WTC11 (cell line): ENCODE measurements at places on chromosomes 2 and 18.

- DNase-seq, result no peak
Observed at GRCh38 chr2:224984637-224985036, 57.6 kb downstream of the DOCK10 start.

DNA sequence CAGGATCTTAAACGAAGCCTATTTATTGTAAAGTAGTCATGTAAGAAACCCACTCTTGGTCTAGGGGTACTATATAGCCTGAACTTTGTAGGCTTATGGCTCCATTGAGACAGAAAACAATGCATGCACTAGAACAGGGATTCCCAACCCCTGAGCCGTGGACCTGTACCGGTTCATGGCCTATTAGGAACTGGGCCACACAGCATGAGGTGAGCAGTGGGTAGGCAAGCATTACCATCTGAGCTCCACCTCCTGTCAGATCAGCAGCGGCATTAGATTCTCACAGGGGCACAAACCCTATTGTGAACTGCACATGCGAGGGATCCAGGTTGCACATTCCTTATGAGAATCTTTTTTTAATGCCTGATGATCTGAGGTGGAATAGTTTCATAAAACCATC is 59.2 kb downstream of the ROCK1 start:
- no peak for DNase-seq

GRCh38 chr2:85935746-85936208 is 47.0 kb upstream of the ST3GAL5 start:
- peak; percentile 30 for DNase-seq

GRCh38 chr2:132815516-132815915 is 145.5 kb upstream of the LYPD1 start:
- DNase-seq, result no peak

DNA sequence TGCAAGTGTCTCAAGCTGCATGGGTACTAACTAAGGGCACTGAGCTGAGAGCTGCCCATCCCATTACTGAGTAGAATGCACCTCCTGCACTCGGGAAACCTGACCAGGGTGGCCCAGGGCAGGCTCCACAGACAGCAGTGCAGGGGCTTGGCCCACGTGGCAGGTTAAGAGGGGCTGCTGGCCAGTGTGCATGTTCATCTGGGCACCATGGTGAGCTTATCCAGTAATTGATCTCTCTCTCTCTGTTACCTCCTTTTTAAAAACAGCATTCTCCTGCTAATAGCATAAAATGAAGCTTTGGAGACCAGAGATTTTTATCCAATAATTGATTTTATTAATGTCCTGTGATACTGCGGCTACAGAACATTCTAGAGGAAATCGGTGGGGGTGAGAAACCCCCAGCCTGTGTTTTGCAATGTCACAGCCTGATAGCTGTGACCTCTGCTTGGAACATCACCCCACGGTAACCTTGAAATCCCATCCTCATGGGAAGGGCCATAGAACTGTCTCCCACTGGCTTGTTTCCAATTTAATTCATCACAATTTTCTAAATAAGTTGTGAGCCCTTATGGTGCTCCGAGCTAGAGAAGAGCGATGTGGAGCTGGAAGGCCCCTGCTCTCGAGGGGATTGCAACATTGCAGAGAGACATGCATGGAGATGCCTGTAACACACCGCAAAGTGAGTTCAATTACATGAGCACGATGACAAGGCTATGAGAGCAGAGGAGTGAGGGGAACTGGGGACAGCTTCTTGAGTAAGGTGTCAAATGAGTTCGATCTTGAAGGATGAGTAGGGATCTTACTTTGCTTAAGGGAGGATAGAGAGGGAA is 143.8 kb downstream of the GALNT14 start:
- DNase-seq, result no peak

- no peak for DNase-seq
Observed at GRCh38 chr2:137960223-137960622, 4.0 kb upstream of the HNMT start.

- no peak for DNase-seq
Observed at GRCh38 chr2:16167870-16168426, 227.6 kb downstream of the MYCN start.

DNA sequence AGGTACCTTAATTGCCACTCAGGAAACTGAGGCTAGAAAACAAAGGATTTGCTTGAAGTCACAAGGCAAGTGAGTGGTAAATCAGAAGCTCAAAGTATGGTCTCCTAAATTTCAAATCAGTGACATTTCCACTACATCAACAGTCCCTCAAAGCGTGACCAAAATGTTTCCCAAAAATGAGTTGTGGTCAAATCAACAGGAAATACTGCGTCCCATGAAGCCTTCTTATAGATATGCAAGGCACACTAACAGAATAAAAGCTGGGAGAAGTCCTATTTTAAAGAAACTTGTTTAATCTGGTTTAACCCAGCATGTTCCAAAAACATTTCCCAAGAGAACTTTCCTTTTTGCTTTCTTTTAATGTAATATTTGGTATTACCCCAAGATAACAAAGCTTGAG is 249.4 kb downstream of the EXOC6B start:
- no peak for DNase-seq

GRCh38 chr2:202317080-202317857 is 51.7 kb downstream of the NOP58 start:
- DNase-seq, result no peak

DNA sequence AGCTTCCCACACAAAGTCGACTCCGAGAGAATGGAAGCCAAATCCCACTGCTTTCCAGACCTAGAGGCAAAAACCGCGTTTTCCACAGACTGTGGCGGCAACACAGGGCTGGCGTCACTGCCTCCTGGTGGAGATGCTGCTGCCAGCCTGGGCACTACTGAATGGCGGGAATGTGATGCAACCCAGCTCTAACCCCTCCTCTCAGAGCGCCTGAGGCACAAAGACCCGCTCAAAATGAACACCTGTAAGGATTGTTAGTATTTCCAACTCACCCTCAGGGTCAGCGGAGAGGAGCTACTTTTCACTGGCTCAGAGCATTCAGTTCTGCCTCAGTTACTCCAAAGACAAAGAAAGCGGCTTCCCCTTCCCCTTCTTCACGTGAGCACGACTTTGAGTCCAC is 548.0 kb upstream of the SALL3 start:
- DNase-seq, result peak; percentile 18

DNA sequence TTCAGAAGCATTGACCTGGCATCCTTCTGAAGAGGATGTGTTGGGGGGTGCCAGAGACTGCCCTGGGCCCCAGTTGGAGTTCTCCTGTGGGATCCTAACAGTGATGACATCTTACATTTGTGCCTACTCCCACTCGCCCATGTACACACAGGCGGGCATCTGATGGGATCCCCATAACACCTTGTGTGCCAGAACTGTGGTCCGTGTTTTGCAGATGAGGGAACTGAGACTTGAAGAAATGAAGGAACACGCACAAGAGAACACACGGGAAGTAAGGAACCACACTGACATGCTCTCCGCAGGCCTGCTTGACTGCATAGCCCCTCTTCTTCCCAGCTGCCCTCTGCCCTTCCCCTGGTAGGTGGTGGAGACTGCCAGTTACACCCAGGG is 255.3 kb downstream of the MYCN start:
- DNase-seq, result no peak

DNA sequence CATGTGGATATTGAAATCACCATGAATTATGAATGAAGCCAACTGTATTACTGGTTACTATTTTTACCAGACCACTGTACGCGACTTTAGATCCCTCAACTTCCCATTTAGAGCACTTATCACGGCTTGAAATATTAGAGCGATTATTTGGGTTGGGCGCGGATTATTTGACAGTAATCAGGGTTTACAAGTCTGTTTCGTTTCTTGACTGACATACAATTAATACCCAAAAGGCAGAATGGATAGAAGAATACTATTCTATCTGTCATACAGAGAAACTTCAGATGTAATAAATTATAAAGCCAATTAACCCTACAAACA is 496 bp upstream of the NAPG start:
- no peak for DNase-seq

- DNase-seq, result no peak
Observed at GRCh38 chr18:51183372-51184090, 13.9 kb downstream of the MEX3C start.
